NCI-H510A treated with DMSO at 0.1 percent for 48 hours (cell line): ENCODE measurements at places on chromosomes 2 and 18.

GRCh38 chr2:200763422-200763821 lies 48.3 kb upstream of the BZW1 start:
- DNase-seq, result no peak

GRCh38 chr2:45141883-45142866 lies 132.9 kb upstream of the SIX2 start:
- no peak for DNase-seq

GRCh38 chr2:8633735-8634313 lies 48.0 kb upstream of the ID2 start:
- no peak for DNase-seq

DNA sequence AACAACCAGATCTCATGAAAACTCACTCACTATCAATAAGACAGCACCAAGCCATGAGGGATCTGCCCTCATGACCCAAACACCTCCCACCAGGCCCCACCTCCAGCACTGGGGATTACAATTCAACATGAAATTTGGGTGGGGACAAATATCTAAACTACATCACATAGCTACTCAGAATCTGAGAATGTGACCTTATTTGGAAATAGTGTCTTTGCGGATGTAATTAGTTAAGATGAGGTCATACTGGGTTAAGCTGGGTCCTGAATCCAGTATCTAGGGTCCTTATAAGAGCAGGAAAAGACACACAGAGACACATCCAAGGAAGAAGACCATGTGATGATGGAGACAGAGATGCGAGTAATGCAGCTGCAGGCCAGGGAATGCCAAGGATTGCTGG lies 27.5 kb upstream of the REEP1 start:
- DNase-seq, result no peak

DNA sequence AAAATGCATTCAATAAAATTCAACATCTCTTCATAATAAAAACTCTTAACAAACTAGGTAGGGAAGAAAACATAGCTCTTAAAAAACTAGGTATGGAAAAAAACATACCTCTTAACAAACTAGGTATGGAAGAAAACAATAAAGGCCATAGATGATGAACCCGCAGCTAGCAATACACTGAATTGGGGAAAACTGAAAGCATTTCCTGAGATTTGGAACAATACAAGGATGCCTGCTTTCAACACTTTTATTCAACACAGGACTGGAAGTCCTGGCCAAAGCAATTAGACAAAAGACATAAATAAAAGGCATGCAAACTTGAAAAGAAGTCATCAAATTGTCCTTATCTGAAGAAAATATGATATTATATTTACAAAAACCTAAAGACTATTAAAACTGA lies 67.8 kb downstream of the NCKAP1 start:
- DNase-seq, result no peak

GRCh38 chr2:27766287-27766661 lies 5.2 kb upstream of the MRPL33 start:
- no peak for DNase-seq

GRCh38 chr2:35428548-35428947 lies 927.0 kb upstream of the CRIM1 start:
- no peak for DNase-seq

DNA sequence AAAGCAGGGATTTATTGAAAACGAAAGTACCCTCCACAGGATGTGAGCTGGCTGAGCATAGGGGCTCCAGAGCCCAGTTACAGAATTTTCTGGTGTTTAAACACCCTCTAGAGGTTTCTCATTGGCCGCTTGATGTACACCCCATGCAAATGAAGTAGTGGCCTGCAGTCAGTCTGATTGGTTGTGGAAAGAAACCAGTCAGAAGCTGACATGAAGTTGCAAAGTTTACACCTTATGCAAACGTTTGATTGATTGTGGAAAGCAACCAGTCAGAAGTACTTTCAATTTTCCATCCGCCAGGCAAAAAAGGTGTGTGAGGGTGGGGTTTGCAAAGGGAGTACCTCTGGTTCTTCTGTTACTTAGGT lies 62.3 kb downstream of the VWA3B start:
- no peak for DNase-seq

- no peak for DNase-seq
Measured at GRCh38 chr2:237704501-237705434, 77.4 kb downstream of the LRRFIP1 start.

- no peak for DNase-seq
Measured at GRCh38 chr2:127464470-127465257, 46.4 kb downstream of the PROC start.

GRCh38 chr18:61734396-61734795 lies 158.4 kb downstream of the RNF152 start:
- no peak for DNase-seq

GRCh38 chr18:40124107-40124506 lies 1830.9 kb upstream of the PIK3C3 start:
- DNase-seq, result no peak

DNA sequence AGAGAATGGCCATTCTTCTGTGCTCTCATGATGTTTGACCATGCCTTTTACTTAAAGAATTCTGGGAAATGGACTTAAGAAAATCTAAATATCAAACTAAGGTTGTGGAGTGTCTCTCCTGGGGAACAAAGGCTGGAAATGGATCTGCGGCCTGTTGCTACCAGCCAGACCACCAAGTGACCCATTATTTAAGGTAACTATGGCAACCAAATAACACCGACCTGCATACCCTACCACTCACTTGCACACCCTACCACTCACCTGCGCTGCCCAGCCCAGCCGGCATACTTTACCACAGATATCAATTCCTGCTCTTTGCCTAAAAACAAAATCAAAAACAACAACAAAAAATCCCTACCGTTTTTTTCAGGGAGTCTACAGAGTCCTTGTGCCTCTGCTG lies 203.2 kb downstream of the NBAS start:
- no peak for DNase-seq

DNA sequence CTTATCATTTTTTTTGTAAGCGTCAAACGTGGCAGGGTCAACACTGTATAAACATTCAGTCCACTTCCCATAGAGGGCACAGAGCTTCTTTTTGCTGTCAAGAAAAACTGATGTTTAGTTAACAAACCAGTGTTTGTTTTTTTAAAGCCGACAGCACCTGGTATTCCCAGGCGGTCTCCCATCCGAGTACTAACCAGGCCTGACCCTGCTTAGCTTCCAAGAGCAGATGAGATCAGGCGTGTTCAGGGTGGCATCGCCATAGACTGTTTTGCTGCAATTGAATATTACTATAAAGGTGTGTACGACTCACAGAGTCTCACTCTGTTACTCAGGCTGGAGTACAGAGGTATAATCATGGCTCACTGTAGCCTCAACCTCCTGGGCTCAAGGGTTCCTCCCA lies 31.5 kb downstream of the CABYR start:
- DNase-seq, result no peak

DNA sequence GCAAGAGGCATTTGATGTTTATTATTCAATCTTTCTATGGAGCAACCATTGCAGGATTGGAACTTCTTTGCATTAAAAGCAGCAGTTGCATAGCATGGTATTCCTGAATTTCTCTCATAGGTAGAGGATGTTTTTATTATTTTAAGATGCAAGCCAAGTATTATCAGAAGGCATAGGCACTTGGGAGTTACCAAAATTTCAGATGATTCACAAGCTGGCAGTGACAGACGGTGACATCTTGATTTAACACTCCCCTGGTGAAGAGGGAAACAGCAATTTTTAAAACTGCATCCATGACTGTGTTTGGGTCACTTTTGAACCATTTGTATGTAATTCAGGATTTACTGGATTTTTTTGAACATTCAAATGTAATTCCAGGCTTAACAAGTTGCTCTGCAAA lies 654.3 kb downstream of the SLC4A3 start:
- DNase-seq, result no peak

DNA sequence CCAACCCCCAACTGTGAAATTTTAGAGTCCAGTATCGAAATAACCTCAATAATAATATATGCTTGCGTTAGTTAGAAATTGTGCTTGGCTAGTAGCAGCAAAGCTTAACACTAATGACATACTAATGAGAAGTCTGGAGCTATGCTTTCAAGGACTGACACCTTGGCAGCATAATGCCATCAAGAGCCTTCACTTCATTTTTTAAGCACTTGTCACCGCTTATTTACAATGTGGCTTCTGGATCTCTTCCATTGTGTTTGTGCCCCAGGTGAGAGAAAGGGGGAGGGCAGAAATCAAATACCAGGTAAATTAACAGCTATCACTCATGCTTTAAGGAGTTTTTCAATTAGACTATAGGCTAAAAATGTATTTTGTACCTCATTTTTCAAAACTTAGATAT lies 101.5 kb downstream of the CDH7 start:
- peak; percentile 77 for DNase-seq

DNA sequence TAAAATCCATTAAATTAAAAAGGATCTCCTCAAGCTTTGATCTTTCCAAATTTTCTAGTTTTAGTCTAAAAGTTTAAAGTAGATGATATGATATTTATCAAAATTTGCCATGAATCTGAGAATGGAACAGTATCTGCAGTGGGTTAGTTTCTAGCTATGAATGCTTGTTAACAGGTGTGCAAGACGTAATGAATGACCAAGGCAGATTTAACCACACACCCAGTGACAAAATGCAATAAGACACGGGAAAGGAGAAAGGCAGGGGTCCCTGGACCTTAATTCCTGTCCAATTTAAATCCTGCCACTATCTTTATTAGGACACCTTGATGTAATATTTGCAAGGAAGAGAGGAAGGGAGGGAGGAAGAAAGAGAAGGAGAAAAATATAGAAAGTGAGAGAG lies 30.5 kb upstream of the PEX13 start:
- DNase-seq, result no peak

- no peak for DNase-seq
Measured at GRCh38 chr18:59706499-59706898, 9.3 kb upstream of the CCBE1 start.

GRCh38 chr2:159546716-159547430 lies 69.5 kb downstream of the BAZ2B start:
- DNase-seq, result no peak

DNA sequence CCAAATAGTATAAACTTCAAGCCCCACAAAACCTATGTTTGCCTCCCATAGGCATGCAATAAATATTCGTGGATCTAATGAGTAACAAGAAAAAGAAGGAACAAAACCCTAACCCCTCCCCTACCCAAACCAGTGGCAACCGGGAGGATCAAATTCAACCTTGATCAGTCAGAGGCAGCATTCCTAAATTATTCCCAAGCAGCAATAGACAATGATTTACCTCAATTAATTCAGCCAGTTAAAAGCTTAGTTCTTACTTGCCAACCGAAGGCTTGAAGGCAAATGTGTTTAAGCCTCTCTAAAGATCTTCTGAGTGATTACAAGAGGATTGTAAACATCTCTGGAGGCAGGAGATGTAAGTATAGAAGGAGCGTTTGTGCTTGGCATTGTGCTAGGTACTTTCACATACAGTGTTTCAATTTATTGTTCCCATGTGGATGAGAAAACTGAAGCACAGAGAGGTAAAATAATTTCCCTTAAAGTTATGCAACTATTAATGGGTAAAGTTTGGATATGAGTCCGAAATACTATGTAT lies 197.7 kb downstream of the MTX2 start:
- no peak for DNase-seq

DNA sequence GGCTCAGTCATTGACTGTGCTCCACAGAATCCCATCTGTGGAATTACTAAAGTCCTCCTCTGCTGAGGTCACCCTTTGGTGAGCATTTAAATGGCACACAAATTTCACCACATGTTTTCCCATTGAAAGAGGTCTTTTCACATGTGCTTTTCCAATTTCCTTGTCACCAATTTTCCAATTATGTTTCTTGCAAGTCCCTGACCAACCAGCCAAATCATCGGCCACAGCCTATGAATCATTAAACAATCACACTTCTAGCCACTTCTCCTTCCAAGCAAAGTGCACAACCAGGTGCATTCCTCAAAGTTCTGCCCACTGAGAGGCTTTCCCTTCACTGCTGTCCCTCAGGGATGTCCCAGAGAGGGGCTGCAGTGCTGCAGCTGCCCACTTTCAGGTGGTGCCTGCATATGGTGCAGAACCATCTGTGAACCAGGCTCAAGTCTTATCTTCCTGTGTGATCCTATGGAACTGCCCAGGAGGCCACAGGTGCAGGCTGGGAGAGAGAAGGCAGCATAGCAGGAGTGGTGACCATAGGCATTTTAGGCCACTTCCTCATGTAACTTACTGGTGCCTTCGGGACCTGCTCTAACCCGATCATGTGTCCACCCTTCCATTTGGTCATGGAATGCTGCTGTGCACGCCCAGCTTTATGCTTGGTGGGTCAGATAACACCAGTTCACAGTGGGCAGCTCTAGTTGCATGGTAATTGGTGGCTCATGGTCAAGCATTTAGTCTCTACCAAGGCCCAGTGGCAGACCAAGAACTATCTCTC lies 153.0 kb downstream of the SEPTIN10 start:
- no peak for DNase-seq

DNA sequence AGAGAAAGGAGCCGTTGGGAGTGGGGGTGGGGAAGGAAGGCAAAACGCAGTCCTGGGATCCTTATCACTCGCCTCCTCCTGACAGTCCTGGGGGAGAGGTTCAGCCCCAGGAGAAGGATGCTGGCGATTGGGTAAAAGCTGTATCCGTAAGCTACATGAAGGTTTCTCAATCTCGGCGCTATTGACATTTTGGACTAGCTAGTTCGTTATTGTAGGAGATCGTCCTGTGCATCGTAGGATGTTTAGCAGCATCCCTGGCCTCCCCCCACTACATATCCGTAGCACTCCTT lies 511 bp upstream of the TP53I3 start:
- DNase-seq, result no peak

DNA sequence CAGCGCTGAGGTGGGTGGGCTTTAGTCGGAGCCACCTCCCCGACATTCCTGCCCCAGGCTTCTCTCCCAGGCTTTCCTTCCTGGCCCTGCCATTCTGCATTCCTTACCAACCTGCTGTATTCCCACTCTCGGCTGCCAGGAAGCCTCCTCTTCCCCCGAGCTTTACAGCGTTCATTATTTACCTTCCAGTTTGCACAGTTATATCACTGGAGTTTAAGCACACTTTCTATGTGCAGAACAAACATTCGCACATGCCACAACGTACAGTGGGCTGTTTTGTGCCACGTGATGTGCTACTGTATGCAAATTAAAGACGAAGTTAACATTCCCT lies 246.3 kb downstream of the SOX11 start:
- peak; percentile 5 for DNase-seq

GRCh38 chr18:49499046-49499637 lies 12.1 kb upstream of the C18orf32 start:
- no peak for DNase-seq

GRCh38 chr18:54612237-54612636 lies 21.2 kb downstream of the DYNAP start:
- DNase-seq, result no peak

DNA sequence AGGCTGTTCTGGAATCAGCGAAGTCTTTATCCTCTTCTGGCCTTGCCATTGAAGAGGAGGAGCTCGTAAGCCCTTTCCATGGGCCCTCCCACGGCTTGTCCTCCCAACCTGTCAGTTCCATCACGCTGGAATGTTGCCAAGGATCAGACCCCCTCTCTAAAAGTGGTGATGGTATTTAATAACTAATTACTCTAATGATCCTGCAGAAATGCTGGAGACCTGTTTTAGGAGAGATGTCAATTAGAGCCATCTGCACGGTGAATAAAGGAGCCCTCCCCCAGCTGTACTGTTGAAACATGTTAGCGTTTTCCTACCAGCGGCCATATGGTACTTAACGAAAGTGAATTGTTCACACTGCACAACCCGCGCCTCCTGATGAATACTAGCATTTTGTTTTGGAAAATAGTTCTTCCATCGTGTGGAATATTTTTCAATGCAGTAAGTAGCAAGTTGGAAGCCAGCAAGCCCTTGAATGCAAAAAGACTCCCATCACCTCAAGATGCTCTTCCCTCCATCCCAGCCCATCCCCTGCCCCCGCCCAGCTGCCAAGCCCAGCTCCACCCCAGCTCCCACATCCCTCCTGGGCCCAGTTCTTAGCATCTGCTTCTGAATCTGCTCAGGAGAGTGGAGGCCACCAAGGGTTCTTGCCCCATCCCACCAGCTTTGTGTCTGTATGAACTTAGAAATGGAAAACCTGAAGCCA lies 145.4 kb downstream of the KLHL29 start:
- peak; percentile 31 for DNase-seq
